NCI-H187 treated with DMSO at 0.1 percent for 48 hours (cell line): ENCODE measurements at places on chromosomes 13 and 19.

DNA sequence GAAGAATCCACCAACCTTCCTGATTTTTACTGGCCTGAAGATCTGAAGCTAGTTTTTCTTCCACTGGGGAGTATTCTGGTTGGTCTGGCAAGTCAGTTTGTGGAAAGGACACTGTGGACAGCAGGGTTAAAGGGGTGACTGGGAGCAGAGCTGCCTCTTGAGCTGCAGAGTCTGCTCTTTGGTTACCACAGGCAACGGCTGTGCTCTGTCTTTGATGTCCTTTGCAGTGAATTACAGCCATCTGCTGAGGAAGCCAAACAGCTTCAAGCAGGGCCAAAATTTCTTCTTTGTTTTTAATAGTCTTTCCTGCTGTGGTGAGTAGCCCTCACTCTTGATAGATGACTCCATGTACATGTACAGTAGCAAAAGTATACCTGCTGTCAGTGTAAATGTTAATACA, 75.7 kb downstream of the ZNF100 start:
- no peak for DNase-seq

DNA sequence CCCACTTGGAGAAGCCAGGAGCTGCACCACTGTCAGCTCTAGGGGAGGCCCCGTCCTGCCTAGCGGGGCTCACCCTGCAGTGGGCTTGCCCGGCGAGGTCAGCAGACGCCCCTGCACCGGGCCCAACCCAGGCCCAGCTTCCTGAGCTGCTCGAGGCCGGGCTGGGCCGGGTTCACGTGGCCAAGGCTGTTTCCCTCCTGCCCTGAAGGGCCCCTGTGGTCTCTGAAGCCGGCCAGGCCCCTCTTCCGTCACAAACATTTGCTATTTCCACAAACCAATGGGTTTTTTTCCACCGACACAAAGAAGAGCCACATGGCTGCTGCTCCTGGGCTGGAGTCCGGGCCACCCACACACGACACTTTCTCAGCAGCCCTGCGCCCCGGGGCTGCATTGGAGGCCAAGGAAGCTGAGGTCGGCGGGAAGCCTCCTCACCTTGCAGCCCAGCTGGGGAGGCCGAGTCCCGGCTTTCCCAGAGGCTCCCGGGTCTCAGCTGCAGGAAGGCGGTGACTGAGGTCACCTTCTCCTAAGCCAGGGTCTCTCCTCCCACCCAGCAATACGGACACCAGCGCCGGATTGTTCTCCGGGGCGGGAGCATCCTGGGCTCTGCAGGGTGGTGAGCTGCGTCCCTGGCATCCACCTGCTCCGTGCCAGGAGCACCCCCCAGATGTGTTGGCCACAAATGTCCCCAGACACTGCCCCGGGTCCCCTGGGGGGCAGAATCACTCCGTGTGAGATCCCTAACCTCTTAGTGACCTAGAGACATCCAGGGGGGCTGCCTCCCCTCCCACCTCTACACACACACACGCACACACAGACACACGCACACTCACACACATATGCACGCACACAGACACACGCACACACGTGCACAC, 80.5 kb downstream of the GADD45B start:
- DNase-seq: no peak

GRCh38 chr13:22821589-22821988, 359.2 kb upstream of the SGCG start:
- no peak for DNase-seq

GRCh38 chr19:44644402-44645016, 799 bp downstream of the PVR start:
- DNase-seq: no peak

- DNase-seq: no peak
Measured at GRCh38 chr19:8017808-8018207, 12.4 kb upstream of the ELAVL1 start.

DNA sequence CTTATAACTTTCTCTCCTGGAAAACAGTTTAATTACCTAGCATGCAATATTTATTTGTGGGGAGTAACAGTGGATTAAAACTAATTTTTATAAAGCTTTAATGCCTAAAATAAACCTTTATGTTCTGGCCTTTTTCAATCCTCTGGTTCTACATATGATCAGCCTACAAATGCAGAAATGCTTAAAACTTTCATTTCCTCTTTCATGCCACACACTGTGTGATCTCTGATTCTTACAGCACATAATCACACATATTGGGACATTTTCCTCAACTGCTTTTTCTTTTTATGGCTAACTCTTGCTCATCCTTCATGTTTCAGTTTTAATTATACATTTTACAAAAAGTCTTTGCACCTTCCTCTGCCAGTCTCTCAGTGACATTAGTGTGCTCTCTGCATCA, 910.8 kb upstream of the SLITRK6 start:
- DNase-seq: no peak

GRCh38 chr13:111597618-111598017, 277.2 kb downstream of the TEX29 start:
- DNase-seq: no peak

GRCh38 chr13:23871616-23872220, 17.5 kb downstream of the MIPEP start:
- DNase-seq: no peak

DNA sequence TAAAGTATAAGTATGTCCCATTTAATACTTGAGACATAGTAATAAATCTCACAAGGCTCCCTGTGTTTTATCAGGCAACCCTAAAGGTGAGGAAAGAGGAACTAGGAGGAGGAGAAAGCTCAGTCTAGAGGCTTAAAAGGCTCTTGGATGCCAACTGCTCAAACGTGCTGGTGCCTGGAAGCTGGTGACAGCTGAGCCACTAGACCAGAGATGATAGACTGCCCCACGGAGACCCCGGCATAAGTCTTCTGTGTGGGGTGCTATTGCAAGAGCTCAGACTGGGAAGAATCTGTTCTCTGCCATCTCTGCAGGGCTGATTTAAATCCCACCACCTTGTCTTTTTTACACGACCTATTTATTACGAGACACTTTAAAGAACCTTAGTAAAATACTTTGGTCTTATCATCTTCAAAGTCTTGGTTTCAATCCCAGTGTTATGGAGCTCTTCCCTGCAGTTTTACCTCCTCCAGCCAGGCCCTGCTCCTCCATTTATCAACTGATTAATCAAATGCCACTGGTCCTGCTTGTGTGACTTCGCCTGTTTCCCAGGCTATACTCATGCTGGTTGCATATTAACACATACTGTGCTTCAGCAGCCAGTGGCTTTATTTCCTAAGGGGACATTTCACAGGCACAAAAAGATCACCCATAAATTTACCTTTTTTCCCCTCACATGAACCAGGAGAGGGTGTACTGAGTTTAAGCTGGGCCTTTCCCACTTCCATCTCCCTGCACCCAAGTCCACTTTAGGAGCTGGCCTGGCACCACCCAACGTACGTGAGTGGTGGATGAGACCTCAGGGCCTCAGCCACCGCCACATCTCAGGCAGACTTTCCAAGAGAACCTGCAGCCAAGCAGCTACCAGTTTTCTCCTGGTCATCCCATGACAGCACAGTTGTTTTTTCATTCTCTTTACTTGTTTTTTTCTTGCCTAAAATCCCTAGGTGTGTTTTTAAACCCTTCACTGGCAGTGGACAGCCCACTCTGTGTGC, 7.8 kb upstream of the ATP12A start:
- DNase-seq: no peak

DNA sequence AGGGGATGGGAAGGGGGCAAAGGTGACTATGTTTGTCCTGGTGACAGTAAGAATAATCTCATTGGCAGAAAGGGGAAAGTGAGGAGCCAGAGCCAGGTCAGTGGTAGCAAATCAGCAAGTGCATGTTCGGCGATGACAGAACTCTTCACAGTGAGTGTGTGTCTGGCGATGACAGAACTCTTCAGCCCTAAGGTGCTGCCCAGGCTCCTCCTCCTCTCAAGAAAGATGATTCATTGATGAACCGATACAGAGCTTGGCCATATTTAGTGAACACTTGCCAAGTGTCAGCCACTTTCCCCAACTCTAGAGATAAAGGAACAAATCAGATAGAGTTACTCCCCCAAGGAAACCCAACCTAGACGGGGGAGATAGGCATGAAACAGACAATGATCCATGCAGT, 199.3 kb upstream of the UBL3 start:
- no peak for DNase-seq

DNA sequence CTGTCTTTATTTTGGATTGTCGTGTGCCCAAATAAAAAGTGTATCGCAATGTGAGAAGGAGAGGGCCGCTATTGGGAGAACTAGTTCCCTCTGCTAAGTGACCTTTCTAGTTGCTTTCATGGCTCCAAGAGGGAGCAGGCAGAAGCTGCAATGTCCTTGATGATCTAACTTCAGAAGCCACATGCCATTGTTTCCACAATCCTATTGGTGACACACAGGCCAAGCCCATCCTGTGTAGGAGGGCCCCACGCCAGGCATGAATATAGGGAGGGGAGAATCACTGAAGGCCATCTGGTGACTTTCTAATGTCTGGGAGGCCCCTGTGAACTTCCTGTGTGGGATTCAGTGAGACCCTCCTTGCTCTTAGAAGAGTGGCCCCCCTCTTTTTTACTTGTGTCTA, 47.8 kb upstream of the KPNA3 start:
- no peak for DNase-seq

- DNase-seq: no peak
Measured at GRCh38 chr13:25170554-25171111, 1.5 kb downstream of the AMER2 start.

- no peak for DNase-seq
Measured at GRCh38 chr13:51776179-51776578, 27.8 kb downstream of the DHRS12 start.

- DNase-seq: peak; percentile 2
Measured at GRCh38 chr19:16771618-16772017, 52.0 kb downstream of the NWD1 start.

DNA sequence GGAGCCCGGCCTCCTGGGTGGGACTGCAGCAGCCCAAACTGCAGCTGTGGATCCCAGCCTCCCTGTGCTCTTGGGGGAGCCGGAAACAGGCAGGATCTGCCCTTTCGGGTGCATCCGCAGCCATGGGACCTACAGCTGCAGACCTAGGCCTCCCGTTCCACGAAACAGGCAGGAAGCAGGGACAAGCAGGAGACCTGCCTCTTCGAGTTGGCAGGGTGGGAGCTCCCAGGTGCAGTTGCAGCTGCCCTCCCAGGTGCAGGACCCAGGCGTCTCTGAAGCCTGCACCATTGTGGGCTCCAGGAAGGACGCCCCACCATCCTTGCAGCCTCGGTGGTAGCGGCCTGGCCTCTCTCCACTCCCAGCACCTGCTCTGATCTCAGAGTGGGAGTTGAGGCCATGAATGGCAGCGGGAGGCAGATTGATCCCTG, 189.0 kb upstream of the KLHL1 start:
- DNase-seq: no peak

DNA sequence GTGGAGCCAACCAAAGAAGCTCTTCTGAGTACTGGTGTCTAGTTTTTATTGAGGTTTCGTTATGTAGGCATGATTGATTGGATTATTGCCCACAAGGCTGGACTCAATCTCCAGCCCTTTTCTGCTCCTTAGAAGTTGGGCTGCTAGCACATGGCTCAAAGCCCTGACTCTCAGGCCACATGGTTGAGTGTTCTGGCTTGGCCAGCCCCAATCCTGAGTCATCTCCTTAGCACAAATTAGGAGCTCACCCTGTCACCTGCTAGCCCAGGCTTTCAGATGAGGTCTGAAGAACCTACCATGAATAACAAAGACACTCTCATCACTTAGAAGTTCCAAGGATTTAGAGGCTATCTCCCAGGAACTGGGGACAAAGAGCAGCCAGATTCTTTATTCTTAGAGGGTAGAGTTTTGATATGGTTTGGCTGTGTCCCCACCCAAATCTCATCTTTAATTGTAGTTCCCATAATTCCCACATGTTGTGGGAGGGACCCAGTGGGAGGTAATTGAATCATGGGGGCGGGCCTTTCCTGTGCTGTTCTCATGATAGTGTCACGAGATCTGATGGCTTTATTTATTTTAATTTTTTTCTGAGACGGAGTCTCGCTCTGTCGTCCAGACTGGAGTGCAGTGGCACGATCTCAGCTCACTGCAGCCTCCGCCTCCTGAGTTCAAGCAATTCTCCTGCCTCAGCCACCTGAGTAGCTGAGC, 11.3 kb downstream of the DPY19L3 start:
- no peak for DNase-seq
